ENCODE measurements at places on chromosomes 3 and 15.

DNA sequence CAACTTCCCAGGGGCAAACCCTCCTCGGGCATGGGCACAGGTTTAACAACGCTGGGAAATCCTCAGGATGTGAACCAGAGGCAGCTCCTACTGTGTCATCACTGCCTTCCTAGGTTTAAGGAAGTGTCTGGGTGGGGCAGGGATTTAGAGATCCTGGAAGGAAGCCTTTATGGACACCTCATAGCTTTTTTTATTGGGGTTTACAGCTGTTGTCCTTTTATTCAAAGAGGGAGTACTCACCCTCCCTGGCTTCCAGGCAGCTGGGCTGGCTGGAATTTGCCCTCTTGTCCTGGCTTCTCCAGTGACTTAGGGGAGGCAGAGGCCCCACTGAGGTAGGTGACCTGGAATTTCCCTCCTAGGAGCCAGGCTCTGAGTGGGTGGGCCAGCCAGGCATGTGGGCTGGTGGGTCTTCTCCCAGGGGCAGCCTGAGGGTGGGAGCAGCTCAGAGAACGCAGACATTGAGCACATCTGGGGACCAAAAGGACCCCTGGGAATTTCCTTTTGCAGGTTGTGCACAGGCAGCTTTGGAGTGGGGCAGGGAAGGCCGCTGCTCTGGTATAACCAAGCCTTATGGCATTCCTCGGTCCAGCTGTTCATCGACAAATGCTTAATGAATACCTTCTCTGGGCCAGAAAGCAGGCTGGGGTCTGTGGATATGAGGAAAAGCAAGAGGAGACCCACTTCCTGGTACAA, 13.5 kb upstream of the FAM3D start:
- no peak for DNase-seq

DNA sequence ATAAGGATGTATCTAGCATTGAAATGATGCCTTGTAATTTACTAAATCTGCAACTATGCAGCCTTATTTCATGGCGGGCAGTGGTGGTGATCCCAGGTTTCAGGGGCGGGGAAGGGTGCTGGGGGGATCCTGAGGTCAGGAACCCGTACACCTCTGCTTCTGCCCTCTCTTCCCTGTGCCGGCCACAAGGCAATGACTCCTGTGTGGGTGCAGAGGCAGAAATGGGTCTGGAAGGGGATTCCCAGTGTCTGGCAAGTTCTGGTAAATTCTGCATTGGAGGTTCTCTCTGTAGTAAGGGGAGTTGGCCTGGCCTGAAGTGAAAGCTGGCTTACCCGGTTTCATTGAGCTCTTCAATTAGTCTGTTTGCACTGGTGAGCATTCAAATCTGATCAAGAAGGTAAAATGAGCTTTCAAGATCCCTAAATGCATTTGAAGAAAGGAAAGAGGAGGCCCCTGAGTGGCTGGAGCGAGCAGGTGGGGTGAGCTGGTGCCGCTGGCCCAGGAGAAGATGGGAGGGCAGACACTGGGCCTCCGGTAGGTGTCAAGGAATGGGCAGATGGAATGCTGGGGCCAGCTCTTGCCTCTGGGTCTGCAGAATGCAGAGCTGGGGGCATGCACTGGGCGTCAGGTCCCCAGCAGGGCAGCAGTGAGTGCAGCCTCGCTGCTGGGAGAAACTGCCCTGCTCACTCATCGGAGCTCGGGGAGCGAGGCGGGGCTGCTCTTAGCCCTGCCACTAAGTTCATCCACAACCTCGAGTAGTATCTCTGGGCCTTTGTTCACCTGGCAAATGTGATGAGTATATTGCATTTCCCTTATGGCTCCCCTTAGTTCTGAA, 13.7 kb downstream of the NRROS start:
- no peak for DNase-seq

DNA sequence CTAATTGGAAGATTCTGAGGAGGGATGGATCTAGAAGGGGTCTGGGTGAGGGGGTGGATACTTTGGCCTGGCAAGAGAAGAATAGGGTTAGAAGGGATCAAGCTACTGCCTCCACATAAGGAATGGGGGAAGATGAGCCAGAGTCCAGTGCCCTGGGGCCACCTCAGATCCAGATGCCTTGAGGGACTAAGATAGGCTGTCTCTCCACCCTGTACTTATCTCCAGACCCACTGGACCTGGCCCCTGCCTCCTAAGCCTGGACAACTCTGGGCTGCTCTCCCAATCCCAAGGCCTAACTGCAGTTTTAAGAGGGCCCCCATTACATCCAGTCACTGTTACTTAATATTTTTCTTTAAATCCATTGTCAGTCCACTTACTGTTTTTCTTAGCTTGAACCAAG, 2.0 kb downstream of the DVL3 start:
- no peak for DNase-seq

DNA sequence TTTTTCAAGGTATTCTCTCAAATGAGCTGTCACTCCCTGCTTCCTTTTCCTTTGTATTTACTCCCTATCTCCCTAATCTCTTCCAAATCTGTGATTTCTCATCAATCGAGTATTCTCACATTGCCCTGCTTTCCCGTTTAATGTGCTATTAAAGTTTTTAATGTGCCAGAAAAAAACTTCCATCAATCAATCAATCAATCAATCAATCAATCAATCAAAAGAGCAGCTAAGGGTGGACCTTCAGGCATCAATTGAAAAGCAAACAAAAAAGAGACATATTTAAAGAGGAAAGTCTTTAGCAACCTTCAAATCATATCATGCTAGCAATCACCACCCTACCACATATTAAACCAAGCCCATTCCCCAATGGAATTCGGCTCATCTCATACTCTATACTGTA, 58.9 kb downstream of the SATB1 start:
- no peak for DNase-seq

GRCh38 chr15:37370941-37371340, 270.6 kb upstream of the MEIS2 start:
- DNase-seq = no peak

DNA sequence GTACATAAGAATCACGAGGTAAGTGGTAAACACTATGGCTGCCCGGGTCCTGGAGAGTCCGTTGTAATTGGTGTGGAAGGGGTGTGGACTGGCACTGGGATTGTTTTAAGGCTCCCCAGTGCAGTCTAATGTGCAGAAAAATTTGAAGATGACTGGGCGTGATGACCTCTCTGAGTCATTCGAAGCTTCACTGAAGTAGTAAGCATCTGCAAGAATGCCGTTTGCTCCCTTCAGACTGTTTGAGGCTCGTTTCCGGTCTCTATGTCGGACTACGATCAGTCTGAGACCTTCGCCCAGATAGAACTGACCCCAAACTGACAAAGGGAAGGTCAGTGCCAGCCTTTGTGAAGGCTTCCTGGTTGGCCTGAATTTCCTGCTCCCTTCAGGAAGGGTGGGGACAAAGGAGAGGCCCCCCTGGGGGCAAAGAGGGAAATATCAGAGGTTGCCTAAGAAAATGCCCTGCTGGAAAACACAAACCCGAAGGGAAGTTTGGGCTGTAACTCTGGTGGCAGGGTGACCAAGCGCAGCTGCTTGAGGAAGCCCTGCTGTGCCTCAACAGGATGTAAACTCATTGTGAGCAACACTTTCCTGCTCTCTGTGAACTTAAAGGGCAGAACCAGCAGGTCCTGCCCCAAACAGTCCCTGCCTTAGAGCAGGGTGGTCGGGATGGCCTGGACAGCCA, 34.6 kb downstream of the BTD start:
- no peak for DNase-seq

DNA sequence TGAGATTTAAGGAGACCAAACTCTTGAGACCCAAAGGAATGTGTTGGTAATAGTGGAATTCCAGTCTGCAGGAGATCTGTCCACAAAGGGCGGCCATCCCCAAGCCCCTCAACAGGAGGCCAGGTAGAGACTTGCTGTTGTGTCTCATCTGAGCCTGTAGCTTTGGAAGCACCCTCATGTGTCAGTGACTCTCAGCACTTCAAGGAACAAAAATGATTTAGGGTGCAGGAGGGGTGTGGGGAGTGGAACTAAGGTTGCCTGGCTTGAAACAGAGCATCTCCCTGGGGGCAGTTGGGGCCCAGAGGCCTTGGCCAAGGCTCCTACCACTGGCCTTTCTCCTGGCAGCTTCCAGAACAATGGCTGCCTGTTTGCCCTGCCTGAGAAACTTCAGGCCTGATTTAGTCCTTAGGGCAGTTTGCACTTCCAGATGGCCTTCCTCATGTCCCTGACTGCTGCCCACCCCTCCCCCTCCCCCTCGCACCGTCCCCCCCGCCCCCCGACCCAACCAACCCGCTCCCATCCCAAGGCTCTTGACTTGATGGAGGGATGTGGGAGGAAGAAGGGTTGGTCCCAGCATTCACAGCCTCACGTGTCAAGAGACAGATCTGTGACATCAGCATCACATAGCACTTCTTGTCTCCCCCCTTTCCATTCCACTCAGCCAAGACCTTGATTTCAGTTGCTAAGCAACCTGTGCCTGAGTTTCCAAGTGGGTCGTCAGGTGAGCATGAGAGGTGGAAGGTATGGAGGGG, 77.1 kb downstream of the CORO2B start:
- DNase-seq = peak; percentile 18

- no peak for DNase-seq
Observed at GRCh38 chr3:115659253-115660220, 36.2 kb downstream of the GAP43 start.

DNA sequence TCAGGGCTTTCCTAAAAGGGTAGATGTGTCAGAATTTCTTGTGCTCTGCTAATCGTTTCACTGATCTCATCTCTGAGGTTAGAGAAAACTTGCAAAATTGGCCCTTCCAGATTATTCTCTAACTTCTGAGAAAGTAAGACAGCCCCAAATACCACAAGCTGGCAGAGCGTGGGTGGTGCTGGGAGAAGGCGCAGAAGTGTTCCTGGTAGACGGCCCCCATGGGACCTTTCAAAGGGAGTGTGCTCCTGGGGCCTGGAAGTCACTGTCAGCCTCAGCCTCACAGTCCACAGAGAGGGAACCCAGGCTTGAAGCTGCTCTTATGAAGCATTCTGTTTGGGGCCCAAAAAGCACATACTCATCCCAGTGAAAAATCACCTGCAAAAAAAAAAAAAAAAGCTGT, 86.5 kb upstream of the PFN2 start:
- no peak for DNase-seq

DNA sequence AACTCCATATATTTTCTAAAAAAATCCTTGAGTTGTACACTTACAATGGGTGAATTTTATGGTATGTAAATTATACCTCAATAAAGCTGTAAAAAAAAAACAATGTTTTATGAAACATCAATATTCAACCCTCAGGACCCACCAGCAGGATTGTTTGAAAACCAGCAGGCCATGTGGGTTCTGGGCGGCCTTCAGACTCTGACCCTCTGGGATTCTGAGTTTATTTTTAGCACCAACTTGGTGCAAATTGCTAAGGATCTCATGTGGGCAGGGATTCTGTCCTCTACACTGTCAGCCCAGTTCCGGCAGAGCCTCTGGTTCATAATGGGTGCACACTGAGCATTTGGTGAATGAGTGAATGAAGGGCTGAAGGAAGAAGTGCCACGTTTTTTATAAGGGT, 24.2 kb upstream of the TSEN2 start:
- no peak for DNase-seq

DNA sequence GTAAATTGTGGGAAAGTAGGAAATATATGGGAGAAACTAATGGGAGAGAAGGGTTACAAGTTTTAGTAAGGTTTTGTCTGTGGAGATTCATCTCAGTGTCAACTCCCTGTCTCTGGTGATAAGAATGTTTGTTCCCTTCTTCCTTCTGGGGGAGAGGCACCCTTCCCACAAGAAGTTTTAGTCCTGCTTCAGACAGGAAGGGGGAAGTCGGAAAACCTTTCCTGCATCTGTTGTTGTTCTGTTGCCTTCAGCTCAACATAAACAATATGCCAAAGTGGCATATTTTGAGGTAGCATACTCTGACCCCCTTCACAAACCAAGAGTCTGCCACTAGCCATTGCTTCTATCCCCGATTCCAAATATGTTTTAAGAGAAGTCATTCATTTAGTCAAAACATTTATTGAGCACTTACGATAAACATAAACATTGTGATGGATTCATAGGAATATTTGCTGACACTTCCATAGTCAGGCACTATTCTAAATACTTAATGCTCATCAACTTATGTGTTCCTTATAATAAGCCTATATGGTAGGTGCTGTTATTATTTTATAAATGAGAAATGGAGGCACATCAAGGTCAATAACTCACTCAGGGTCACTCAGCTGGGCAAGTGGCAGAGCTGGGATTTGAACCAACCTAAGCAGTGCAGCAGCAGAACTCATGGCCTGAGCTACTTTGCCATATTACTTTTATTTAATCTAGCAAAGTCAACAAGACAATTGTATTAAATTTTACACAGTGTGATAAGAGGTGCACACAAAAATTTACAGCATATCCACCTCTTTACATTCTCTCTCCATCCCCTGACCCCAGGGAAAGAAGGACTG, 34.2 kb upstream of the TIMP4 start:
- DNase-seq = no peak

DNA sequence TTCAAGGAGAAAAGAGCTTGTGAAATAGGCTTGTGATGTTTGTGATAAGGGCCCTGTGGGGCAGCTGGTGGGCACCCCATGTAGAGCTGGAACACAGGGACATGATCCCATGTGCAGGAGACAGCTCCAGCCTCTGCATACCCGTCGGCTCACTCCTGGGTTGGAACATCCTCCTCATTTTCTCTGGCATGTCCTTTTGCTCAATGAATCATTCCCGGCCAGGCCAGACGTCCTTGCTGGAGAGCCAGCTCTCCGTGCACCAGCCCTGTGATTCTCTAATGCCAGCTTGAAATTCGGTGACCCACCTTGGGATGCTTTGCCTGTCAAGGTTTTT, 77.3 kb downstream of the SMAD3 start:
- DNase-seq = no peak

Measured in NCI-H187 (cell line).